Right forelimb (tissue), 1 donor: ENCODE measurements at places on chromosomes 3 and 15.

DNA sequence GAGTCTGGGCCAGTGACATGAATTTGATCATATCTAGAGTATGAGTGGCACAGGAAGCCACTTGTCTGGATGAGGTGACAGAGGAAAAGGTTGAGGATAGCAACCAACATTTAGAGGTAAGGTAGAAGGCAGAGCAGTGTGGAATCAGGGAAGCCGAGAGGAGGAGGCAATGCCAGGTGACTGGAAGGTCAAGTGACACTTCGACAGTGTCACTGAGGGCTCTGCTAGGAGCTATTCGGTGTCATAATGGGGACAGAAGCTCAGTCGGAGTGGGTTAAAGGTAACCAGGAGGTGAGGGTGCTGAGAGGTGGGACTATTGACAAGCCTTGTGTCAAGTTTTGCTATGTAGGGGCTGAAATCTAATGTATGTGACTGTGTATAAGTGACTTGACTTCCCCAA lies 56.7 kb downstream of the IGF1R start:
- no peak for DNase-seq

DNA sequence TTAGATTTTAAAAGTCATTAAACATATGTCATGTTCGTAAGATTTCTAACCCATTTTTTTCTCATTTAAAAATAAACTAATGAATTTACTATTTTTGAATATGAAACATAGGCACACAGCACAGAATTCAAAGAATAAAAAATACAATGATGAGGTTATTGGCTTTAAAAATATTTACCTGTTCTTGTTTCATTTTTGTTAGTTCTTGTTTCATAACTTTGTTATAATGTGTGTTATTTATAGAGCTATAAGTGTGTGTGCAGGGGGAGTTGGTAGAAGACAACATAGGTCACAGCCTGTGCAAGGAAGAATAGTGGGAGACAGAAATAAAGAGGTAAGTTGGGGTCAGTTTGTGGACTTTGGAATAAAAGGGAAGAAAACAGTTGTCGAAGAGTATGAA lies 30.8 kb upstream of the NRROS start:
- DNase-seq: no peak

DNA sequence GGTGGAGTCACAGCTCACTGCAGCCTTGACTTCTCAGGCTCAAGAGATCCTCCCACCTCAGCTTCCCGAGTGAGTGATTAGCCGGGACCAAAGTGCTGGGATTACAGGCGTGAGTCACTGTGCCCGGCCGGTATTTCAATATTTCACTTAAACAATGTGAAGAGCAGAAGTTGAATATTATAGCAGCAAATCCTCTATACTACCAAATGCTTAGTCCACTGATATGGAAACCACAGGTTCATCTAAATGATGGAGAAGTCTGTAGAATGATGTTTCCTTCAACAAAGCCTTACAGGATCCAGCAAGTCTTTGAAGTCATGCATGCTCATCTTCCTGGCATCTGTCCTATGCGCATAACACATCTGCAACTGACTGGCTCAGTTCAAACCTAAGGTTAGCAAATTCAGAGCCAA lies 20.3 kb upstream of the UACA start:
- DNase-seq: no peak

DNA sequence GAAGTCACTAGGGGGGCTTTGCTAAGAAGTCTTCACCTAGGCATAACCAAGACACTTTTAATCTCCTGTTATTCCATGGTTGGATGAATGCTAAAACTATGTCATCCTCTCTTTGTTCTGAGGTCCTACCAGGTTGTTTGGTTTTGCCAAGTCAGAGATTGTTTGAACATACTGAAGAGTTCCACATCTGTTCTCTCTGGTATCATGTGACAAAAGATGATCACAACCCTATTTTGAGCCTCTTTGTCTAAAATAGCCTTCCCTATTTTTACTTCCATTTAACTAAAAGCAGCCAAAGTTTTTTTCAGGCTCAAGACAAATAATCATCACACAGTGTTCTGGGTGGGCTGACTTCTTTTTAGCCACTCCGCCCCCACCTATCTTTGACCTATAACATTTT lies 218.4 kb upstream of the LMCD1 start:
- no peak for DNase-seq

GRCh38 chr3:148366743-148367410 lies 330.8 kb upstream of the AGTR1 start:
- DNase-seq: no peak

DNA sequence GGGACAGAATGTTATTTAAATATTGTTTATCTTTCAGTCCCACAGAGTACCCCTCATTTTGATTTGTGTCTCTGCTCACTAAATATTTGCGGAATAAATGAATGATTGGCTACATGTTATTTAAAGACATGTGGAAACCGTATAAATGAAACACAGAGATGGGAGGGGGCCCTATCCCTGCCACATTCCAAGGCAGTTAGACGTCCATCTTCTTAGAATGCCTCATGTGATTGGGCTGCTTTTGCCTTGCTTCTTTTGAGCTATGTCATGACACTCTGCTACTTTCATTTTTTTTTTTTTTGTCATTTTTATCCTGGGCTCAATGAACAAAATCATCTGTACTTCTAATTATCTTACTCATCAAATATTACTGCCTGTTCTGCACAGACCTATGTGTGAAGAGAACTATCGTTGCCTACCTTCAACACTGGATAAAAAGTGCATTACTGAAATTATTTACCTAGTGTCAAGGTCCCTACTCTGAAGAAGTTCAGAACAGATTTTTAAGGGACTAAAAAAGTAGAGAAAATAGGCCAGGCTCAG lies 83.9 kb upstream of the FAM98B start:
- no peak for DNase-seq

DNA sequence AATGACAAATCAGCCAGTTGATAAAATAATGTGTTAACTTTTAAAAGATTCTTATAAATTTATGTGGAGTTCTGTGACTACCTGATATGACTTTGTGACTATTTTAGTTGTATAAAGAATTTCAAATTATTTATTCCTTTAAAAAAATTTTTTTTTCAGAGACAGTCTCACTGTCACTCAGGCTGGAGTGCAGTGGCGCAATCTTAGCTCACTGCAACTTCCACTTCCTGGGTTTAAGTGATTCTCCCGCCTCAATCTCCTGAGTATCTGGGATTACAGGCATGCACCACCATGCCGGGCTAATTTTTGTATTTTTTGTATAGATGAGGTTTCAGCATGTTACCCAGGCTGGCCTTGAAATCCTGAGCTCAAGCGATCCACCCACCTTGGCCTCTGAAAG lies 48.5 kb downstream of the MBNL1 start:
- DNase-seq: no peak

- DNase-seq: no peak
Measured at GRCh38 chr15:42057799-42058646, 36.3 kb downstream of the PLA2G4D start.

- no peak for DNase-seq
Measured at GRCh38 chr15:60814855-60815254, 335.9 kb upstream of the ICE2 start.

GRCh38 chr15:65904301-65904700 lies 35.0 kb downstream of the RAB11A start:
- no peak for DNase-seq

DNA sequence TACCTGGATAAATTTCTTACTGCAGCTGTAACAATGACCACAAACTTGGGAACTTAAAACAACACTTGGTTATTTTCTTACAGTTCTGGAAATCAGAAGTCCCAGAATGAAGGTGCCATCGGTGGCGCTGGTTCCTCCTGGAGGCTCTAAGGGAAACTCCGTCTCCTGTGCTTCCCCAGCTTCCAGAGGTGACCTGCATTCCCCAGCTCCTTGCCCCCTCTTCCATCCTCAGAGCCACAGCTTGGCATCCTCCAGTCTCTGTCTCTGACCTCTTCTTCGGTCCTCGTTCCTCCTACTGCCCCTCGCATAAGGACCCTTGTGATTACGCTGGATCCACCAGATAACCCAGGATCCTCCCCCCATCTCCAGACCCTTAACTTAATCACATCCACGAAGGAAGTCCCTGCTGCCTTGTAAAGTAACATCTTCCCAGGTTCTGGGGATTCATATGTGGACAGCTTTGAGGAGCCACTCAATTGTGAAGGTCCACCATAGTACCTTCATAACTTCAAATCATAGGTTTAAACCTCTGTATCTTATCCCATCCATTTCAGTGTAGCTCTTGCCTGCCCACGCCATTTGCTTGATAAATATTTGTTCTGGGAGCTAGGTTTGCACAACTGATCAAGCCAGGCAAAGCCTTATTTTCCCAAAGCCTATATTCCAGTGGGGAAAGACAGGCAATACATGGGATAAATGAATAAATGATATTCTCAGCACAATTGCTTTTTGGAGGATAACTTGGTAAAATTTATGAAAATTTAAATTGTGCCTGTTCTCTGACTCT lies 34.8 kb downstream of the KLF15 start:
- DNase-seq: no peak

GRCh38 chr3:192091831-192092230 lies 630.9 kb downstream of the PYDC2 start:
- no peak for DNase-seq

GRCh38 chr3:45915518-45916231 lies 27.6 kb upstream of the CXCR6 start:
- DNase-seq: no peak

- no peak for DNase-seq
Measured at GRCh38 chr3:12046406-12046805, 42.2 kb downstream of the SYN2 start.

DNA sequence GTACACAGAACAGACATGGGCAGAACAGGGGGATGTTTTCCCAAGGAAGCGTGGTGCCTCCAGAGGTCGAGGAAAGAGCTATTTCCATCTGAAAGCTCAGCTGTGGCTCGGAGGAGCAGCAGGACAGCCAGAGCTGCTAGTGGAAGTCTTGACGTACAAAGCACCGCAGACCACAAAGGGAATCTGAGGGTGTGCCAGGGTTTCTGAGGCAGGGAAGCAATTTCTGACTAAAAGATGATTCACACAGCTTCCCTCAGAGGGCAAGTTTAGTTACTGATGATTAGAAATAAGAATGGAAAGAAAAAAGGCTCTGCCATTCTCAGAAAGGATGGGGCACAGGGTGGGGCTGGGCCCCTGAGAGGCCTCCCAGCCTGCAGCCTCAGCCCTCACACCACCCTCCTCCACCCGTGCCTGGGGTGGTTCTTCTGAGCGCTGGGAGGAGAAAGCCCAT lies 45.8 kb upstream of the SEC13 start:
- DNase-seq: no peak

- DNase-seq: no peak
Measured at GRCh38 chr3:194075088-194075615, 60.8 kb upstream of the HES1 start.

DNA sequence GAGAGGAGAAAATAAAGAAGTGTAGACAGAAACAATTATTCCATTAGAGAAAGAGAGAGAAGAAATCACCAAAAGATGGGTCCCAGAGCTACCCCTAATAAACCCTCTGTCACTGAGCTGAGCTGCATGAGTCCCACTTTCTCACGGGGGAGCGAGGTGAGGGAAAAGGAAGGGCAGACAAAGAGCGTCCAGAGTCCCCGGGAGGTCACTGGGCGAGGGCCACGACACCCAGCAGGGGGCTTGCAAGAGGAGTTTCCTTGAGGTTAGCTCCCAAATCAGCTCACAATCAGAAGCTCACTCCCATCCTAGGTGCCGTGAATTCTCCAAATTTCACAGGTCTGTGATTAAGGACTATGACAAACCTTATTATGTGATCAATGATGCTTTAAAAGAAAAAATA lies 62.3 kb downstream of the XXYLT1 start:
- no peak for DNase-seq

DNA sequence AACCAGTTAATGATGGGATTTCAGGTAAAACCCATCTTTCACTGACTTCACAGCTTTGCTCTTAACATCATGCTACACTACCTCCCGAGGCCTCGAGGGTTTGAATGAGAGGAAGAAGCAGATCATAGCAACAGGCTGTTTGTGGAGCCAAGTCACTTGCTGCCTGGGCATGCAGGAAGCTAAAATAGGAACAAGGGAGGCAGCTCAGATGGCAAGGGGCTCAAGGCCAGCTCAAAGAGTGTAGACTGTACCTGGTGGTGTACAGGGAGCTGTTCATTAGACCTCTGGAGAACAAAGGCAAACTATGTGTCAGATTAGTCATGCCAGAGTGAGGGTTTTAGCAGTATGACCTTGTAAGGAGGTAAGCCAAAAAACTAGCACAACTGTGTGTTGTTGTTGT lies 28.8 kb downstream of the ARRDC4 start:
- no peak for DNase-seq

DNA sequence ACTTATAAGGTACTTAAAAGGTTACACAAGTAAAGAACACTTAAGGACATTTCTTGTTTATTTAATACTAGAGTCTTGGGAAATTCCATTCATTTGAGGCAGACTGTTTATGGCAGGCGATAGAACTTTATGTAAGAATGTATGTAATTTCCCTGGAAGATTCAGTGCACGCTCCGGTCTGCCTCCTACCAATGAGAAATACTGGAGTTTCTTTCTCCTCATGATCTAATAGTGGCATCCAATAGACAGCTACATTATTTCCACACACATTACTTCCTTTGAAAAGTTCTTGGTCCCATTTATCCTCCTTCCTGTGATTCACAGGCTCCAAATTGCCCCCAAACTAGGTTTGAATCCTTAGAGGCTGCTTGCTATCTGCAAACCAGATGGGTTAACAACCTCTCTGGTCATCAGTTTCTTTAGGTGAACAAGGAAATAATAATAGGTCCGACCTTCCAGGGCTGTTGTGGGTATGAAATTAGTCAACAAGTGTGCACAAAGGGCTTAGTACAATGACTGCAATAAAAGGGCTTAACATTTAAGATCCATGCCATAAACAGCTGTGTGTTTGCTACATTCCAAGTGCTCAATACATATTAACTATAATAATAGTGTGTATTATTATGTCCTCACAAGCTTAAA lies 30.7 kb downstream of the EIF4E3 start:
- DNase-seq: no peak

GRCh38 chr15:63913786-63914315 lies 80.1 kb upstream of the HERC1 start:
- no peak for DNase-seq

DNA sequence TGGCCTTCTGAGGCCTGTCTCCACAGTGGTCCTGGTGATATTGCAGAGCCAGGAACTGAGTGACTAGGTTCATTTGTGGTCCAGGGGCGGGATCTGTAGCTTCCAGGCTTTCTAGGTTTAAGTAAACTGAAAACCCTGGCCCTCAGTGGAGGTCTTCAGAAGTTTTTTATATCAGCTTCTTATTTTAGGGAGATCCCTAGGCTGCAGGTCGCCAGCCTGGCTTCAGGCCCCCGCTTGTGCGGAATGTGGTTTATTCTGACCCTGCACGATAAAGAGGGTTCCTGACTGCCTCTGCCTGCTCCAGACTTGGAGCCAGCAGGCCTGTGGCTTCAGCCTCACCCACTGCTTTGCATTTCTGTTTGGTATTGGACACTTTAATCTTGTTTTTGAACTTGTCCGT lies 133.9 kb upstream of the PLXNA1 start:
- no peak for DNase-seq

DNA sequence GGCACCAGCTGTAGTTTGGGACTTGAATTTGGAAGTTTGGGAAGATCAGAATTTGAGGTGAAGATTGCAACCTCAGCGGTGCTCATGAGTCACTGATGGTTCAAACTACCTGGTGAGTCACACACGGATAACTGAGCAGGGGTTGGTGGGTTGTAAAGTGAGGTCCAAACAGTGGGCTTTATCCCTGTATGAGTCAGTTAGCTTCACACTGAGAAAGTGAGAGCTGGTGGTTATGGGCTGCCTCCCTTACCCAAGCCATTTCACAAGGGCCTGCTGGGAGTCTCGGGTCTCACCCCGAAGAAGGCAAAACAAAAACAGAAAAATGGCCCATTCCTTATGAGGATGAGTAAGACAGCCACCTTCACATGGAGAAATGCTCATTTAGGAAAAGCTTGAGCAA lies 77.0 kb downstream of the ITGA11 start:
- DNase-seq: no peak
